ENCODE measurements at places on chromosomes 6 and 20.

DNA sequence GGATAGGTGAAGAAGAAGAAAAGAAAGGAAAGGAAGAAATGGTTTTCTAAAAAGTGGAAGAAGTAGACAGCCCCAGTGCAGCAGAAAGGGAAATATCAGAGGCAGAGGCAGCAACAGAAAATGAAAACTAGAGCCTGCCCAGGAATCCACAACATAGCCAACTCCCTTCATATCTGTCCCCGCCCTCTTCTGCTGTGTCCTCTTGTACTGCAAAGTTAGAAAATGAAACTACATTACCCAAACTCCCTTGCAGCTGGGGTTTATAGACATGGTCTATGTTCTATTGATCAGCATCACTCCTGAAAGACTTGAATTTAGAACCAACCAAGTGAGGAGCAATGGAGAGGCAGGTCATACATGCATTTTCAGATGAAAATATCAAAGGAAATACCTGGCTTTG is 200.5 kb upstream of the PHACTR1 start:
- DNase-seq, result peak; percentile 39

GRCh38 chr6:130843575-130844320 is 16.5 kb downstream of the SMLR1 start:
- peak; percentile 56 for DNase-seq

GRCh38 chr6:74632196-74632875 is 573.5 kb downstream of the COL12A1 start:
- no peak for DNase-seq

GRCh38 chr6:125192610-125192930 is 39.0 kb downstream of the TPD52L1 start:
- no peak for DNase-seq

DNA sequence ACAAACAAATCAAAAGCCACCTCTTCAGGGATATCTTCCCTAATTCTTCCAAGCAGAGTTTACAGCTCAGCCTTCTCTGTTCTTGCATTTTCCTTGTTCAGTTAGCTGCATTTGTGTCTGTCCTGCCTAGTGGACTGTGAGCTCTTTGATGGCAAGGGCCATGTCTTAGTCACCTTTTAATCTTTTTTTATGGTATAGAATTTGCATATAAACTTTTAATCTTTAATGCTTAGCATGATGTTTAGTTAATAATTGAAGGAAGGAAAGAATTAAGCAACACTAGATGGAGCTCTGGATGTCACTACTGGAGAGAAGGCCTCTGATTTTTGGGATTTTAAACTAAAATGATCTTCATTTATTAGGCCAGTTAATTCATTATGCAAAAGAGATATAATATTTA is 12.1 kb downstream of the PPP2R5D start:
- DNase-seq, result no peak

- DNase-seq, result no peak
Observed at GRCh38 chr6:152261179-152261578, 376.0 kb downstream of the SYNE1 start.

GRCh38 chr20:8851446-8851845 is 217.4 kb upstream of the PLCB4 start:
- no peak for DNase-seq

- no peak for DNase-seq
Observed at GRCh38 chr20:45484676-45485075, 15.1 kb downstream of the WFDC2 start.

DNA sequence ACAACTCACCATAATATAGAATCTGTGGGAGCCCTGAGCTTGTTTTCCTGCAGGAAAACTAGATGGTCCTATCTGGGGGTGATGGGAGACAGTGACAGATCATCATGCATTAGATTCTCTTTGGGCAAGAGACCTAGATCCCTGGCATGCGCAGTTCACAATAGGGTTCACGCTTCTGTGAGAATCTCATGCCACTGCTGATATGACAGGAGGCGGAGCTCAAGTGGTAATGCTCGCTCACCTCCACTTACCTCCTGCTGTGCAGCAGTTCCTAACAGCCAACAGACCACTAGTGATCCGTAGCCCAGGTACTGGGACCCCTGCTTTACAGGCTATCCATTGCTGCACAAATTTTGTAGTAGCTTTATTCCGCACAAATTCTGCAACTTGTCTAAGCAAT is 84.5 kb downstream of the HIVEP2 start:
- DNase-seq, result no peak

GRCh38 chr6:156311291-156311690 is 465.9 kb upstream of the ARID1B start:
- DNase-seq, result no peak

- DNase-seq, result no peak
Observed at GRCh38 chr6:11922901-11923300, 89.2 kb upstream of the HIVEP1 start.

DNA sequence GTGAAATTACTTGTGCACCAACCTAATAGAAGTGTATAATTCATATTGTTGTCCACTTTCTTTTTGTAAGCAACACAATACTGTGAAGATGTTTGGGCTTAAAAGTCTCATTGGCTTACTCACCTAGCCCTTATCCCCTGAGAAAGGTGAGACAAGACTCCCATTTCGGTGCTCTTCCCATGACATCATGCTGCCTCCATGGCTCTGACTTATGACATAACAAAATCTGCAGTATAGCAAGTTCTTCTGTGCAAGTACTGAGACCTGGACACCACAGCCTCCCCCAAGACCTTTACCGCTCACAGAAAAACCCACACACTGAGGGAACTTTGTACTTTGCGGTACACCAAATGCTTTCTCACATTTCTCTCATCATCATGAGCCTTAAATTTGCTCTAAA is 50.5 kb downstream of the HAO1 start:
- DNase-seq, result no peak

DNA sequence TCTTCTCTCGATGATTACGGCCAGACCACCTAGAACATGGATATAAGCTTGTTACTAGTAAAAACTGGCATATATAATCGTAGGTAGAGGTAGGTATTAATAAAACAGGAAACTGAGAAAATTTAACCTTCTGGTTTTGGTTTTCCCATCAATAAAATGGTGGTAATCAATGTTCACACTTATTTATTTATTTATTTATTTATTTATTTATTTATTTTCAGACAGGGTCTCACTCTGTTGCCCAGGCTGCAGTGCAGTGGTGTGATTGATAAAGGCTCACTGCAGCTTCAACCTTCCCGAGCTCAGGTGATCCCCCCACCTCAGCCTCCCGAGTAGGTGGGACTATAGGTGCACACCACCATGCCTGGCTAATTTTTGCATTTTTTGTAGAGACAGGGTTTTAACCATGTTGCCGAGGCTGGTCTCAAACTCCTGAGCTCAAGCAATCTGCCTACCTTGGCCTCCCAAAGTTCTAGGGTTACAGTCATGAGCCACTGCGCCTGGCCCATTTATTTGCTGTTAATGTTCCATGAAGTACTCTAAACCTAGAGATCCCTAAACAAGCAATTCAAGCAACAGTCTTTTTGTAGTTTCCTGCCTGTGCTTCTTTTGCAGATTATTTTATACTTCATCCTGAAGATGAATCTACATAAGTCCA is 11.5 kb downstream of the TOMM6 start:
- no peak for DNase-seq

DNA sequence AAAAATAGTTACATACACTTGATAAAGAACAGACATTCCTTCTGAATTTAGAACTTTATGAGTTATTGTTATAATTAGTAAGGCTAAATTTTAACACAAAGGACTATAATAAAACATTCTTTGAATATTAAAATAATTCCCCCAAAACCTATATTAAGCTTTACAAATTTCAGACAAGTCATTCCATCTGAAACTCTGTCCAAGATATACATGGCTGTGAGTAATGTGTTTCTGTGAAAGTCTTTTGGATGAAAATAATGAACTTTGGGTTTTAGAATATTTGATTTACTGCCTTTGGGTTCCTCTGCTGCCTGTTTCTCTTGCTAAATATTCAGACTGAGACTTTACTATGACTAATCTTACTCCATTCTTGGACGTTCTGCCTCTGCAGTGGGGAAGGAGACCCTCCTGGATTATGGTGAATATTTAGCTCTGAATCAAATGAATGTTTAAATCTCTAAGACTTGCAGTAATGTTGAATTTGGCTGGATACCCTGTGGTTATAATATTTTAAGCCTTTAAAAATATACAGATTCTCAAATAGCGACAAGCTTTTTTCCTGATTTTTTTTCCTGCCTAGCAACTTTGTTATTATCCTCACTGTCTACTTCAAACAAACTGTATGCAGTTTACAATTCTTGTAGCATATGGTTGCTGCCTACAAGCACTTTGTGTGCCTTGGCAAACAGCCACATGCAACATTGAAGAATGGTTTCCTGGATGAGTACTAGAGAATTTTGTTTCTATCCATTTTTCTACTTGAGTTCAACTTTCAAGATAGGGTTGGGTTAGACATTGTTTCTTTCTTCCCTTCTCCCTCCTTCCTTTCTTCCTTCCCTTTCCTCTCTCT is 51.4 kb downstream of the TXLNB start:
- peak; percentile 87 for DNase-seq

GRCh38 chr6:137036566-137037300 is 8.0 kb downstream of the IL20RA start:
- DNase-seq, result no peak

DNA sequence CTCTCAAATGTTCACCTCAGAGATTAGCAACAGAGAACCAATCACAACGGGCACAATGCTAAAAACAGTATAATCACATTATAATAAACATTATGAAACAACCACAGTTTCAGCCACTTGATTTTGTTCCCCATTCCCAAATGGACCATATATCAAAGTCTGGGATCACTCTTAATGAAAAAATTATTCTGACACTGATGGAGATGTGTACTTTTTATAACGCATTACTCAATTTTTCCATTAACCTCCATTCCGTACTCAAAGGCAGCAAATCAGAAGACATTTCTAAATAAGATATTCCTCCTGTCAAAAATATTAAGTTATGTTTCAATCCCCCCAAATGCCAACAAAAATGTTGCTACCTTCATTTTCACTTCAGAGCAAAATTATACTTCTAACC is 2.8 kb downstream of the CPNE1 start:
- DNase-seq, result no peak

DNA sequence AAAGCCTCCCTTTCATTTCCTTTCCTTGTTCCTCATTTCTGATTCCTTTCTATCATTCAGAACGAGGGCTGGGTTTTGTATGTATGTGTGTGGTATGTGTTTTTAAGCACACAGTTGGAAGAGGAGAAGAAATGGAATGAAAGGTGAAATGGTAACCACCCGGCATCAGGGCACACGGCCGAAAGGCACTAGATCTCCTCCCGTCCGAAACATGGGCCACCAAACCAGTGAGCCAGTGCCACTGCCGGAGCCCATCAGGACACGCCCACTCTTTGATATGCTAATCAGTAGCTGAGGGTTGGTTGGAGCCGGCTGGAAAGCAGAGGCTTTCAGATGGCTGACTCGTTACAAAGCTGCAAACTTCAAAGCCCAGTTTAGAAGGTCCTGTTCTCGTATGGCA is 228.6 kb upstream of the JARID2 start:
- peak; percentile 7 for DNase-seq

- DNase-seq, result no peak
Observed at GRCh38 chr6:45991189-45991588, 24.5 kb downstream of the CLIC5 start.

DNA sequence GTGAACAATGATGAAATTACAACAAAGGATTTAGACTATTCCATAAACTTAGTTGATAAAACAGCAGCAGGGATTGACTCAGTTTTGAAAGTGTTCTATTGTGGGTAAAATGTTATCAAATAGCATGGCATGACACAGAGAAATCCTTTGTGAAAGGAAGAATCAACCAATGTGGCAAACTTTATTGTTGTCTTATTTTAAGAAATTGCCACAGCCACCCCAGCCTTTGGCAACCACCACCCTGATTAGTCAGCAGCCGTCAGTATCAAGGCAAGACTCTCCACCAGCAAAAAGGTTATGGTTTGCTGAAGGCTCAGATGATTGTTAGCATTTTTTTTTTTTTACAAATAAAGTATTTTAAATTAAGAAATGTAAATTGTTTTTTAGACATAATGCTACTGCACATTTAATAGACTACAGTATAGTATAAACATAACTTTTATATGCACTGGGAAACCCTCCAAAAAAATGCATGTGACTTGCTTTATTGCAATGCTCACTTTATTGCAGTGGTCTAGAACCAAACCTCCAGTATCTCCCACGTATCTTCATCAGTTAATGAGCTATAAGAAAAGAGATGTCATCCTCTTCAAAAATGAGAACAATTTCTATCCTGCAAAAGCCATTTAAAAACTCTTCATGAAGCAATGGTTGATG is 162.7 kb downstream of the SOBP start:
- DNase-seq, result peak; percentile 22

- peak; percentile 98 for DNase-seq
Observed at GRCh38 chr20:48682529-48683363, 145.1 kb downstream of the PREX1 start.

DNA sequence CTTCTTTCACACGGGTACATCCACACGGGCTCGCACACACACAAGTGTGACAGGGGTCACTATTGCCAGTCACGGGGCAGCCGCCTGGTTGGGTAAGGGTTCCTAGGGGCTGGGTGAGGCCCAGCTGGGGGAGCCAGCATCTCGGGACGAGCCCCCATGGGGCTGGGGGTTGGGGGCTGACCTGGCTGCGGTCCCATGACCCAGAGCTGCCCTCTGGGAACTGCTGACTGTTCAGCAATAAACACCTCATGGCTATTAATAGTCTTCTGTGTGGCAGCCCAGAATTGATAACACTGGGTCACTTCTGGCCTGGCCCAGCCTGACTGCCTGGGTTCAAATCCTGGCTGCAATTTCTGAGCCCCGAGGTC is 23.8 kb downstream of the VEGFA start:
- no peak for DNase-seq

DNA sequence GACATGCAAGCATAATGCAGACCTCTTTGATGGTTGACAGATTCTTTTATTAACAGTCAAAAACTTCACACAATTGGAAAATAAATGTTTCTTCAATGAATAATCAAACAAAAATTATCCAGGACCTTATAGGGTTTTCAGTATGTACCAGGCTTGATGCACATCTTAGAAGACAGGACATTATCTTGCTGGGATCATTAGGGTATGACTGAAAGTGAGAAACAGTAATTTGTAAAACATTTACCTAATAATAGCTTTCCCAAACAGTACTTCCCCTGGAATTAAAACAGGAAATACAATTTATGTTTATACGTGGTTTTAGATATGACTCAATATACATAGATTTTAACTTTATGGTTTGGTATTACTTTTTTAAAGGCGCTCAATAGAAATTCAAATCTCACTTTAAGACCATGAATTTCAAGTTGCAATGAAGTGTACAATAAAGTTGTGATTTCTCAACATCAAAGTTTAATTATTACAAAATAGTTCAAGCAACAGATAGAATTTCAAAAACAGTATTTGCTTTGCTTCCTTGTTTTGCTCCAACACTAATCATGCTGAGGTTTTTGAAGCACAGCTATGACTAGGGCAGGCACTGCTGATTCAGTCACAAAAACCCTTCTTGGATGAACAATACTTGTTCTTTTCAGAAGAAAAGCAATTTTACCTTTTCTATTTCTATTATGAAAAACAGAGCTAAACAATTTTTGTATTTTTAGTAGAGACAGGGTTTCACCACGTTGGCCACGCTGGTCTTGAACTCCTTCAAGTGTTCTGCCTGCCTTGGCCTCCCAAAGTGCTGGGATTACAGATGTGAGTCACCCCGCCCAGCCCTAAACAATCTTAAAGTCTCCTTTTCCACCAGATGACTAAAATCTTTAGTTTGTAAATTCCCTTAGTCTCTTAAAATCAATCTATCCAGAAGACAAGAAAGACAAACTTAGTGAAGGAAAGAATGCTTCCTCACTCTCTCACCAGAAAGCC is 13.7 kb downstream of the SOD2 start:
- DNase-seq, result no peak

GRCh38 chr6:15137086-15137485 is 108.8 kb upstream of the JARID2 start:
- DNase-seq, result no peak

All from fibroblast of pulmonary artery (primary cell).